ENCODE measurements at places on chromosomes 16 and 17.

- DNase-seq: no peak
Observed at GRCh38 chr16:30104492-30104891, 8.5 kb upstream of the YPEL3 start.

GRCh38 chr17:65374966-65375365 is 186.5 kb downstream of the AXIN2 start:
- DNase-seq: no peak

DNA sequence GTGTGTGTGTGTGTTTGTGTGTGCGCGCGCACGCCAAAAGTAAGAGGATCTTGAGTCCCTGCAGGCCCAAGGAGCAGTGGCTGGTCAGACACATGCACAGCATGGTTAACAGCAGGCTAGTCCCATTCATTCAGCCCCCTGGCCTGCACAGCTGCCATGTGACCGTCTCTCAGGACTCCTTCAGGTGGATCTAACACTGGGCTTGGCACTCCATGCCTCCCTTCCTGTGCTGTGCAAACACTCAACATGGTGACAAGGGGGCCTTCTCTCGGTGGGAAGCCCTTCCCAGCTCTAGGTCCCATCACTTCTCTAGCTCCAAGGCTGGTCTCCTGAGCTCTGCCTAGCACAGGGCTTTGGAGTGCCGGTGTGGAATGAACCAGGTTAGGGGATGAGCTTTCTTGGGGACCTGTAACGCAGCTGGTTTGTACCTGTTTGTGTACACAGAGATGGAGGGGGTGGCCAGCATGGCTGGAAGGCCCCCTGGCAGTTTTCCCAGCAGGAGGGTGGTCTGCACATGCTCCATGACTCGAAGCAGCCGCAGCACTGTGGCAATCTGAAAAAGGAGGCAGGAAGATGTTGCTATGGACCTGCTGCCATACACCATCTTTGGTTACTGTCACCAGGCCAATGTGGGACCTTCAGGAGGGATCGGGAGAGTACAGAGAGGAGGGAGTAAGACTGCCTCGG is 69.4 kb upstream of the GCSH start:
- DNase-seq: no peak

DNA sequence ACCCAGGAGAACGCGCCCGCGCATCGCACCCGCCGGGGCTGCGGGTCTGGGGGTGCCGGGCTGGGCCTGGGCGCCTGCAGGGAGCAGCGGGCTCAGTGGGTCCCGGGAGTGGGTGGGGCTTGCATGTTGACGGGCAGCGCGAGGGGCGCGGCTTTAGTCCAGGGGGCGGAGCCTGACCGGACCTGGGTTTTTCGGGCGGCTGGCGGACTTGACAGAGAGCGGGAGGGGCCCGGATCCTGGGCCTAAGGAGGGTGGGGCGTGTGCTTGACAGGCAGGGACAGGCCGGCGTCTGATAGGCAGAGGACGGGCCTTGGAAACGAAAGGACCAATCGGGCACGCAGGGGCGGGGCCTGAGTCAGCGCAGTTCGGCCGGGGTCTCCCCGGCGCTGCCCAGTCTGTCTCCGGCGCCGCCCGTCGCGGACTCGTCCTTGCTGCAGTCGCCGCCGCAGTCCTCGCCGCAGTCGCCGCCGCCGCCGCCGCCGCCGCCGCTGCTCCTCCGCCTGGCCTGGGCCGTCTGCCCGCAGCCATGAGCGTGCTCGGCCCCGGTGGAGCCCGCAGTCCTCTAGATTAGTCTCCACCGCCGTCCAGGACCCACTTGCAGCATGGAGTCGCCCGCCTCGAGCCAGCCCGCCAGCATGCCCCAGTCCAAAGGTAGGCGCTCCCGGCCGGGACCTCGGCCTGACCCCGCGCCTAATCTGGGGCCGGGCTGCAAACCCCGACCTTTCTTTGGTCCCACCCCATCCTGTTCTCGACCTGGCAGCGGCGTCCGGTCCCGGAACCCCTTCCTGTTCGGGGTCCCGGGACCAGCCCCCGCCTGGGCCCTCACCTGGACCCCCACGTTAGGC is at the start of gene MAP2K3:
TSS of gene MAP2K3 (plus strand) at position 393 of the 845 bp plus-strand sequence. CDS start at position 603, 210 bp downstream.
- peak; percentile 98 for DNase-seq

DNA sequence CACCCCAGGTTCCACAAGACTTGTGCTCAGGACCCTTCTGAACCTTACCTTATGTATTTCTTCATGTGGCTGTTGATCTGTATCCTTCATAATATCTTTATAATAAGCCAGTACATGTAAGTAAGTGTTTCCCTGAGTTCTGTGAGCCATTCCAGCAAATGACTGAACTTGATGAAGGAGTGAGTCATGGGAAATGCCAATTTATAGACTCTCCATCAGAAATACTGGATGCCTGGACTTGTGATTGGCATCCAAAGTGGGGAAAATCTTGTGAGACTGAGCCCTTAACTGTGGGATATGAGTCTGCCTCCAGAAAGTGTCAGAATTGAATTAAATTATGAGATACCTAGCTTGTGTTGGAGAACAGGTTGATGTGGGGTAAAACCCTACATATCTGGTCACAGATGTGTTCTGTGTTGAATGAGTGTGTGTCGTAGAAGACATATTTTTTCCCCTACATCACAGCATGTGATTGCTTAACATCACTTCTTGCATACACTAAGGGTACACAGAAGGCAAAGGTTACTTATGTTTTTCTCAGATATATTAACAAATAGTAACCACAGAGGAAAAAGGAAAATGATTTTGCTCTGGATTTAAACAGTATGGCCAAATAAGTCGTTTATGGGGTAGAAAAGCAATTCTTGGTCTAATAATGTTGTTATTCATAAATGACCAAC is 70.2 kb upstream of the NETO2 start:
- DNase-seq: no peak

- DNase-seq: no peak
Observed at GRCh38 chr17:15031975-15032374, 233.2 kb downstream of the PMP22 start.

DNA sequence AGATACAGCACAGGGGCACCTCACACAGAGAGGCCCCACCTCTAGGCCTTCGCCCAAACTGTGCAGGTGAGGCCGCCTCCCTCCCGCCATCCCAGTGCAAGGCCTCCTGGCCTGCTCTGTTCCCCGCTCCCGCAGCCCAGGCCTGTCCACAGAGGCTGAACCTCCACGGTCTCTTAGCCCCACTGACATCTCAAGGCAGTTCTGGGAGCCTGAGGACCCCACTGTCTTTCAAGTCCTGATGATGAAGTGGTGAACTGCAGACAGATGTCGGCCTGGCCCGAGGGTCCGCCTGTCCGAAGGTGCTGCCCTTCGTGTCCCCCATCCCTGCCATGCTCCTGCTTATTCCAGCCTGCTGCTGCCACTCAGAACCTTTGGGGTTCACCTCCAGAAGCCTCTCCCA is 32.3 kb downstream of the ENGASE start:
- no peak for DNase-seq

- no peak for DNase-seq
Observed at GRCh38 chr16:28877655-28878000, 660 bp upstream of the ATP2A1 start.

GRCh38 chr17:82914375-82914774 is 74.6 kb upstream of the ZNF750 start:
- DNase-seq: no peak

- DNase-seq: peak; percentile 84
Observed at GRCh38 chr17:78883089-78883532, 19.9 kb downstream of the CEP295NL start.

GRCh38 chr16:17632667-17633066 is 161.9 kb upstream of the XYLT1 start:
- DNase-seq: no peak

DNA sequence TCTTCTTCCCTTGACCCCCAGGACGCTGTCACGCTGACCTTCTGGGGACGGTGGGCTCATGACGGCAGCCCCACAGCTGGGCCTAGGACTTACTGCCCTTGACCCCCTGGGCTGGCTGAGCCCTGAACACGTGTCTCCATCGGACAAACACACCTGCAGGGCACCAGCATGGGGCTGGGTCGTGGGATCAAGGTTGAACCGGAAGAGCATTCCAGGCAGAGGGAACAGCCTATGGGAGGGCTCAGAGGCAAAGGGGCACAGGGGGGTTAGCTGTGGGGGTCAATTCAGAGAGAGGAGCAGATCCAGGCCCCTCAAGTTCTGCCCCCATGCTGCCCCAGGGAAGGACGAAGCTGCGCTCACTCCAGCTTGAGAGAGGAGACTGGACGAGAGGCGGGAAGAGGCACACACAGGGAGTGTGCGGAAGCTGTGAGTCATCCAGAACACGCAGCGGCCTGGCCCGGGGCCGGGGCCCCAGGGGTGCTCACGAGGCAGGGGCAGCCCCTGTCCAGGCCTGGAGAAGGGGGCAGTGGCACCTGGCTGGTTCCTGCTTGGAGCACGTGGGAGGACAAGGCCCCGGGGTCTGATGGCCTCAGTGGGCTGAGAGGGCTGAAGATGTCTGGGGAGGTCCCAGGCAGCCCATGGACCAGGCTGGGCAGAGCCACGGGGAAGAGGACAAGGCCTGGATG is 9.9 kb downstream of the SSTR5 start:
- no peak for DNase-seq

DNA sequence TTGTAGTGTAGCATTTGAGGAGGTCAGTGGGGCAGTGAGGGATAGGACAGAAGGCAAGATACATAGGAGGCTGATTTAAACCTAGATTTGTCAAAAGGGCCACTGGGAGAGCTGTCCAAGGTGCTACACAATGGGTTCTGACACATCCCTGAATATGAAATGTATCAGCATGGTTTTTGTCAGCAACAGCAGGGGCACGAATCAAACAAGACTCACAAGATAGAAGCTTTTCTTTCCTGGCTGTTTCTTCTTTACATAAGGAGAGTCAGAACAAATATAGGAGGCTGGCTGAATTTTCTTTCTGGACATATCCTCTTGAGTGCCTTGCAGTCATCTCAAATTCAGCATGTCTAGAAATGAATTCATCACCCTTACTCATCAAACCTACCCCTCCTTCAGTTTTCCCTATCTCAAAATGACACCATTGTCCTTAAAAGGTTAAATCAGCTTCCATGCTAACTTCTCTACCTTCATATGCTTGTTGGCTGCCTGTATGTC is 130.5 kb downstream of the NPIPB5 start:
- no peak for DNase-seq

GRCh38 chr16:5678371-5678770 is 580.8 kb upstream of the EEF2KMT start:
- DNase-seq: no peak

All from CD4-positive, alpha-beta T cell treated with Interleukin-15 for 1 hour (primary cell).